ENCODE measurements at places on chromosomes 1 and 21.

DNA sequence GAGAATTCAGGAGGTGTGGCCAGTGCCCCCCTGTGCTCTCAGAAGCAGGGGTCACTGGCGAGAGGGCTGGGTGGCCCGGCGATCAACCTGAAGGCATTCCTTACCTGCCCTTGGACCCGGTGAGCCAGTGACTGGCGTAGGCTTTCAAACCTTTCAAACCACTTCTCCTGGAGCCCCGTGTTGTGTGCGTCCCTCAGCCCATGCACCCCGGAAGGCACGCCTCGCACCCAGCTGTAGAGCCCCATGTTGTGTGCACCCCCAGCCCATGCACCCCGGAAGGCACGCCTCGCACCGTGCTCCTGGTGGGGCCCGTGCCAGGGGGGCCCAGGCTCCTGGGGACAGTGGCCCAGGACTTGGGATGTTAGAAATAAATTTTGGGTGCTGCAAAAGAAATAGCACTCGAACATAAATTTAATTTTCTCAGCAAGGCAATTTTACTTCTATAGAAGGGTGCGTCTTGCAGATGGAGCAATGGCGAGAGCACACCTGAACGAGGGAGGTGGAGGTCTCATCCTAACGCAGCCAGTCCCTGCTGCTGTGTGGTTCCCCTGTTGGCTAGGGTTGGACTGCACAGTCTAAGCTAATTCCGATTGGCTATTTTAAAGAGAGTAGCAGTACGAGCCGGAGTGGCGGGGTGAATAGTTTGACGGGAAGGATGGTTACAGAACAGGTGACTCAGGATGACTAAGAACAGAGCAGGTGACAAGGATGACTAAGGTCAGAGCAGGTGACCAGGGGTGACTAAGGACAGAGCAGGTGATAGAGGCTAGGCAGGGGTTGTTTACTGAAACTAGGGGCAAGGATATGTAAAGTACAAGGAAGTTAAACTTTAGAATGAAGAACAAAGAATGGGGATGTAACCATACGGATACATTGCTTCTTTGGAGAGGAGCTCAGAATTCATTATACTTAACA is 47.4 kb downstream of the PRKCZ start:
- DNase-seq: no peak

DNA sequence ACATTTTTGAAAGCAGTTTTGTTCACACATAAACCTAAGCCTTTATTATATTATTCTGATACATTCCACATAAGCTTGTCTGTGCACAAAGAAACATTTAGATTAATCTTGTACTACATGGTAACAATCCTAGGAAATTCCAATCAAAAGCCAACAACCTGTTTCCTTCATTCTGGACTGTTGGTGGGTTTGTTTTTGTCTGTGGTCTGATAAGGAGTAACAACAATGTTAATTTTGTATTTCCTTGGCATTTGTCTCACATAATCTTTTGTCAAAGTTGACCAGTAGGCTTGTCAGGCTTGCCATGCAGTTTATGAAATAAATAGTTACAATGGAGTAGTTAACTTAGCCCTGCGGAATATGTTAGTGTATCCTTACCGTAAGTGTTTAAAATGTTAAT is 183.3 kb downstream of the DHRS3 start:
- no peak for DNase-seq

DNA sequence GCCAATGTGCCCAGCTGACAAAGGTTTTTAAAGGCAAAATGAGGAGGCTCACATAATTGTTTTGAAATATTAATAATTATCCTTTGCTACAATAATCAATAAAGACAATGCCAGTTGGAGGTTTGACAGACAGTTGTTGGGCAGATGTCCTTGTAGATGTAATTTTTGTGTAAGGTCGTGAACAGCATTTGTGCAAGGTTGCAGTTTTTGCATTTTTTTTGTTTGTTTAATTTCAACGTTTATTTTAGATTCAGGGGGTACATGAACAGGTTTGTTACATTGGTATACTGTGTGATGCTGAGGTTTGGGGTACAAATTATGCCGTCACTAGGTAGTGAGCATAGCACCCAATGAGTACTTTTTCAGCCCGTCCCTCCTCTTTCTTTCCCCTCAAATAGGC is 9.3 kb downstream of the MPZ start:
- DNase-seq: no peak

GRCh38 chr1:188872376-188872775 is 1605.3 kb downstream of the BRINP3 start:
- no peak for DNase-seq

DNA sequence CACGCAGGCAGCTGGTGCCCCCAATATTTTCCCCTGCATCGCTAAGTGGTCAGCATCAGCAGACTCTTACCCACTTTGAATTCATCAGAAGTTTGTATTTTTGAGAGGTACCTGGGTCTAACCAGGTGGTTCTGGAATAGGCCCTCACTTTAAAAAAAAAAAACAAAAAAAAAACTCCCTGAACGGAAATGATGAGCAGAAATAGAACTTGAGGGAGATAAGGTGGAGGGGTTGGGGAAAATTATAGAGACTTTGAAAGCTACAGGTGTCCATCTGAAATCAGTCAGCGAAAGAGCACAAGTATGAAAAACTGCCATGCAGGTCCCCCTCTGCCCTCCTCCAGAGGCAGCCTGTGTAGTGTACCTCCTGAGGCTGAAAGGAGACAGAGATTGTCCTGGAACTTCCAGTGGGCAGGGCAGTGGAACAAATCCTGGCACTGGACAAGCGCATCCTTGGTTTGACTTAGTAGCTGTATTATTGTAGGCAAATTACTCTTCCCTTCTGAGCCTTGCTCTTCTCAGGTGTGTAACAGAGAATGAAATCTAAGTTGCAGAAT is 1.2 kb downstream of the SLAMF7 start:
- DNase-seq: no peak

GRCh38 chr1:162902416-162902815 is 41.4 kb upstream of the CCDC190 start:
- no peak for DNase-seq

- DNase-seq: no peak
Measured at GRCh38 chr1:97382206-97382605, 538.6 kb downstream of the DPYD start.

DNA sequence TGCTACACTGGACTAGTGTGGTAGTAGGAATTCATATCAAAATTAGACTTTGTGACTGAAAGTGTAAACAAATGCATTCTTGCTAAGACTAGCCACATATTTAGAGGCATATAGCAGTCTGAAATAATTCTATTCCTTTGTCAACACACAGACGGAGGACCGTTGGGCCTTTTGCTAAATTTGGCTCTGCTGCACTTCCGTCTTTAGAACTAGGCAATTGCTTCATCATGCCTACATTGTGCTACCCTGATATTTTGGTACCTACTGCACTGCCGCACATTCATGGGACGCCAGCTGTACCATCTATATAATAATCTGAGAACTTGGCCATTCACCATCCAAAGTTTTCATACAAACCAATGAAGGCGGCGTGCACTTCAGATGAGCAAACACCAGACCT is 346.8 kb downstream of the KIF26B start:
- DNase-seq: no peak
